Right cardiac atrium (tissue), 5 donors: ENCODE measurements at places on chromosomes 6 and 20. TPM values are rescaled to one million over a fixed set of nuclear protein-coding genes. Genes with fewer than 3 reads are reported as not detected.

- DNase-seq: no peak
Observed at GRCh38 chr6:170490259-170490658, 62.8 kb downstream of the PSMB1 start.

DNA sequence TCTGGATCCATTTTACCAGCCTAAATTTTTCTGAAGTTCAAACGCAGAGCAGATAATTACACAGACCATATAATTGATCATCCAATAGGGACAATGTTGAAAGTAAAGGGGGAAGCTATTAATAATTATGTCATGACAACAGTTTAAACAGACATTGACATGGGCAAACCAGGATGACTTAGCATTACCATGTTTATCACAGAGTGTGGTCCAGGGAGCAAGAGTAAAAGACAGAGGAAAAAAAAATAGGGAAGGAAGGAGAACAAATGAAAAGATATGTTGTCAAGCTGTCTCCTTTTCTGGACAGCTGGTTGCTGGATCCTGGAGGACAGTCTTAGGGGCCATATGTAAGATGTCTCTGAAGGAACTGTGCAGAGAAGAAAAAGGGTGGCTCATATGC lies 69.4 kb upstream of the FBXL4 start:
- DNase-seq: no peak

DNA sequence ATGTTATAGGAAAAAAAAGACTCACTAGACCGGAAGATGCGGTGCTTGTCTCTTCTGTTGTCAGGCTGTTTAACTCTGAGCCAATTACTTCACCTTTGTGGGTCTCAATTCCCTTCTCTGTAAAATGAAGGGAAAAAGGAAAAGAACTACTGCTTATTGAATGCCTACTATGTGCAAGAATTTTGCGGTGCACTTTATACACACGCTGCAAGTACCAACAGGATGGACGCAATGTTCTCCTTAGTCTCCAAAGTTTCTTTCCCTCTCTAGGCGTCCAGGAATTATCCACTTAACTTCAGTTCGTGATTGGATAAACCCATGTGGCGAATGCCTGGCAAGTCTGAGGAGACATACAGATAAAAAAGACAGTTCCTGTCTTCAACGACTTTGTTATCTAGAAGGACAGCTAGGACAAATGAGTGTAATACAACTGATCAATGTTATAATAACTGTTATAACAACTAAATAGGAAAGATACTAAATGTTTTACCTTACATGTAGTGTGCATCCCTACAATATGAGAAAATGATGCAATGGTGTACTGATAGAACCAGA lies 69.0 kb upstream of the JARID2 start:
- DNase-seq: no peak

DNA sequence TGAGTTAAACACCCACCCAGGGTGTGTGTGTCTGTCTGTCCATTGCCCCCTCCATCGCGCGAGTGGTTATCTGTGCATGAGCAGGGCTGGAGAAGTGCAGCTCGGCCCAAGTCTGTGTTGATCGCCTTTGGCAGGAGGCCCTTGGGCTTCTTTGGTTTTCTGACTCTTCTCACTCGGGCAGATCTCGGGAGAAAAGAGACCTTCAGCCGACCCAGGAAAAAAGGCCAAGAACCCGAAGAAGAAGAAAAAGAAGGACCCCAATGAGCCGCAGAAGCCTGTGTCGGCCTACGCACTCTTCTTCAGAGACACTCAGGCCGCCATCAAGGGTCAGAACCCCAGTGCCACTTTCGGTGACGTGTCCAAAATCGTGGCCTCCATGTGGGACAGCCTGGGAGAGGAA lies 132.9 kb downstream of the JPH2 start:
- no peak for DNase-seq

DNA sequence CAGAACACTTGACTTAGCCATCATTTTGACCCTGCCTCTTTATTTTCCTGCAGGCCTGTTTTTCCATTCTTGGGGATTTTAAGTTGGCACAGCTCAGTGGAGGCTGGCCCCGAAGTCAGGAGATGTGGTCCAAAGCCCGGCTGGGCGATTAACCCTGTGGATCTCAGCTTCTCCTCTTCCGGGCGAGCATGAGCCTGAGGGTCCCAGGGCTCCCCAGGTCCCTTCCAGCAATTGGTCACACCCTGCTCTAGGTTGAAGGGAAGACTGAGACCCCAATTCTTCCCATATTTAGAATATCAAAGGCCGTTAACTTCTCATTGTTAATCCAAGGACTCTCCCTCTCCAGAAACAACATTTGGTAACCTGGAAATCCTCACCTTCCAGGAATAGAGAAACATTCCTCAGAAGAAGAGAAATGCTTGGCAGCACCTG lies 2.3 kb downstream of the THBS2 start:
- DNase-seq: no peak

GRCh38 chr6:149921361-149921760 lies 1.6 kb downstream of the RAET1G start:
- no peak for DNase-seq

Gene ATAT1
- 3.0 TPM for total RNA-seq

Gene ME1
- total RNA-seq: 42.1 TPM

Gene CNR1
- total RNA-seq: 0.59 TPM

DNA sequence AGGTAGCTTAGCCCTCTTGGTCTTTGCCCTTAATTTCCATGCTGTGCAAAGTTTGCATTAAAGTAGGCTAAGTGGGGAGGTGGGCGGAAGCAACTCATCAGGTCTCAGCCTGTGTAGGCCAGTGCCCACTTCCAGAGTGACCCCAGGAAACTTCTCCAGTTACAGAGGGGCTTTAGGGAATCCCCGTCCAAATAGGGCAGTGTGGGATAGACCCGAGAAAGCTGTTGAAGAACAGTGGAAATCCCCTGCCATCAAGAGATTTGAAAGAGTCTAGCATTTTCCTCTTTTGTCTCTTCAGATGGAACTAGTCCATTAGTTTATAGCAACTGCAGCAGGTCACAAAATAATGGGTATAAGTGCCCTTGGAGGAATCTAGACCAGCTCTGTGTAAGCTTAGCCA lies 20.2 kb downstream of the SF3B5 start:
- no peak for DNase-seq

GRCh38 chr20:21632031-21632734 lies 73.3 kb upstream of the PAX1 start:
- DNase-seq: no peak

DNA sequence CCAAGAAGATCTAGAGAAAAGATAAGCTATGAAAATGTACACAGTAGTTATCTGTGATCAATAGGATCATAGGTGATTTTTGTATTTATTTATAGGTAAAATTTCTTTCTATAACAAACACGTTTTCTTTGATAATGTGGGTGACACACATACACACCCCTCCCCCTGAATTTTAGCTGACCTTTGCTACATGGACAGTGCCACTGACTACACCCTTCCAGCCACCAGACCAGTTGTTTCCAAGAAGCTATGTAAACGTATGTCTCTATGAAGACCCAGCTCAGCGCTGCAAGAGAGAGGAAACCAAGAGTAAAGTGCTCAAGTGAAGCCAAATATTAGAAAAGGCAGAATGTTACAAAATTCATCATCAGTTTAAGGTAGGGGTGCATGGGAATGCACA lies 16.3 kb downstream of the MOCS1 start:
- no peak for DNase-seq

GRCh38 chr20:37901654-37902503 lies 1.0 kb upstream of the VSTM2L start:
- DNase-seq: no peak

- DNase-seq: no peak
Observed at GRCh38 chr6:79586548-79586947, 44.6 kb upstream of the SH3BGRL2 start.

Gene AFG1L
- 11.2 TPM for total RNA-seq

DNA sequence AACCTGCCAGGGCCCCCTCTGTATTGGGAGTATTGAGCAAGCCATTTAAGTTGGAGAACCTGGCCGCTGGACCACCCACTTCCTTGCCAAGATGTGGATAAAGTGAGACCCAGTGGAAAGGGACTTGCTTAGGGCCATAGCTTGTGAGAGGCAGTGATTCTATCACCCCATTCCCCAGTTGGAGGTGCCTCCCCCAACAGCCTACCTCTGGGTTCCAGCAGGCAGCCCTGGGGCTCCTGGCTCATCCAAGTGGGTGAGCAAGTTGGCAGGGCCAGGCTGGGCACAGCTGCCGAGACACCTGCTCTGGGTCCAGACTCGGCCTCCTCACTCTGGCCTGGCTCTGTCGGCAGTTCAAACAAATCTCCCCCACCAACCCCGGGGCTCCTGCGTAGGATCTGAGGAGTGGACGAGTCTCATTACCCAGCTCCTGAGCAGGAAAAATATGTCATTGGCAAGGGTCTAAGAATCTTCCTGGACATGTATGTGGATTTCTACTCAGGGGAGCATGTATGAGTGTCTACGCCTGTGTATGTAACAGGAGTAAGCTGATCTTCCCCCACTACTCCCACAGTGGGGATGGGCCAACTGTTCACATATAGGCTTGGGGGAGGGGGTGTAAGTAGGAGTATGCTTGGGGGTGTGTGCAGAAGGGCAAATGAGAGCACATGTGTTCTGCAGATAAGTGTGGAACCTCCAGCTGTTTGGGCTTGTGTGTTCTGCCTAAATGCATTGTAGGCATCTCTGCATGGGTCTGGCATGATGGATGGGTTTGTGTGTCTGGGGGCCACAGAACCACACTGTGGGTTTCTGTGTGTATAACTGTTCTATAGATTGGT lies 1.9 kb downstream of the ID1 start:
- peak; percentile 74 for DNase-seq
